ENCODE measurements at places on chromosomes 5 and 9. TPM values are rescaled to one million over a fixed set of nuclear protein-coding genes. Genes with fewer than 3 reads are reported as not detected.

Gene NKD2
- 11.2 TPM for total RNA-seq

Gene ROPN1L
- total RNA-seq, result 0.70 TPM

DNA sequence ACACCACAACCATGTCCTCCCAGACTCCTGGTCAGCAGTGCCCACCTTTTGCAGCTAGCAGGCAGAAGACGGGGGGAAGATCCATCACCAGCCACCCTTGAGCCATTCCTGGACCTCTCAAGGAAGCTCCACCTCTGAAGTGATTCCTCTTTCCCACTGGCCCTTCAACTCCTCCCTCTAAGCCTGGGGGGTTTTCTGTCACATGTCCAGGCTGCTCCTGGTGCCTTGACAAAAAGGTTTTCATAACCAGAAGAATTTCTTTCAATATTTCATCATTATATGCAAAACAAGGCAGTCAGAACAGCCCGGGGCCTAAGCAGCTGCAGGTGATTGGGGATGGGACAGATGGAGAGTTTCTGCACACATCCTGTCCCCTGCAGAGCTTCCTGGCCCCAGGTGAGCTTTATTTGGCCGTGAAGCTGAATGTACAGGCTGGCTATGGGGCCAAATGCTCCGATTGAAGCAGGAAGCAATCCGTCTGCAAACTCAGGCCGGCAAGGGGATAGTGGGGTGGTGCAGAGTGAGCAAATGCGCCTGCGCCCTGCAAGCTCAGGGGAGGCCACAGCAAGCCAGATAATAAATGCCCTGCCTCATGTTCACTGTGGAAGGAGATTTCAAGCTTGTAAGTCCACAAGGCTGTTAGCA is 173.5 kb downstream of the C5orf15 start:
- no peak overlapping the region for H3K27ac ChIP-seq
- H3K36me3 ChIP-seq, result no peaks in the 10 kb centered on the region
- DNase-seq, result peak; percentile 41
- no peaks in the 10 kb centered on the region for H3K27me3 ChIP-seq

DNA sequence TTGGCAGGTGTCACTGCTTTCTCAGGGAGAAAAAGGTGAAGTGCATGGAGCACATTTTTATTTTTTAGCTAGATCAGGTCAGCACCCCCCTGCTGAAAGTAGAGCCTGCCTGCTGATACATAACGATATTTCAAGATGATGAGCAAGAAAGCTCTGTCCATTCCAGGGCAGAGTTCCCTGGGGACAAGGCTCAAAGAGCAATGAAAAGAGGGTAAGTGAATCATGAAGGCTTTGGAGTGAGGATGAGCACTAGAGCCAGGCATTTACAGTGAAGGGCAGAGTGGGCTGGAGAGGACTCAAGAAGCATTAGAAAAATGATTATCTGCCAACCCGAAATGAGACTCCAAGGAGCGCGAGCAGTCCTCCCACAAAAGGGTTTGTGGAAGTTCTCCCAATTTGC is 345.7 kb downstream of the TLE4 start:
- H3K27me3 ChIP-seq, result no peaks in the 10 kb centered on the region
- no peaks in the 10 kb centered on the region for H3K36me3 ChIP-seq
- H3K27ac ChIP-seq, result no peak overlapping the region
- DNase-seq, result no peak

GRCh38 chr9:115192280-115192679 is 74.3 kb upstream of the TNC start:
- H3K4me3 ChIP-seq, result peak overlapping the region; percentile 30
- no peaks in the 10 kb centered on the region for H3K27me3 ChIP-seq
- peaks cover 6% of the 10 kb centered on the region for H3K36me3 ChIP-seq
- peaks cover 3% of the 10 kb centered on the region for H3K4me1 ChIP-seq
- H3K27ac ChIP-seq, result no peak overlapping the region

DNA sequence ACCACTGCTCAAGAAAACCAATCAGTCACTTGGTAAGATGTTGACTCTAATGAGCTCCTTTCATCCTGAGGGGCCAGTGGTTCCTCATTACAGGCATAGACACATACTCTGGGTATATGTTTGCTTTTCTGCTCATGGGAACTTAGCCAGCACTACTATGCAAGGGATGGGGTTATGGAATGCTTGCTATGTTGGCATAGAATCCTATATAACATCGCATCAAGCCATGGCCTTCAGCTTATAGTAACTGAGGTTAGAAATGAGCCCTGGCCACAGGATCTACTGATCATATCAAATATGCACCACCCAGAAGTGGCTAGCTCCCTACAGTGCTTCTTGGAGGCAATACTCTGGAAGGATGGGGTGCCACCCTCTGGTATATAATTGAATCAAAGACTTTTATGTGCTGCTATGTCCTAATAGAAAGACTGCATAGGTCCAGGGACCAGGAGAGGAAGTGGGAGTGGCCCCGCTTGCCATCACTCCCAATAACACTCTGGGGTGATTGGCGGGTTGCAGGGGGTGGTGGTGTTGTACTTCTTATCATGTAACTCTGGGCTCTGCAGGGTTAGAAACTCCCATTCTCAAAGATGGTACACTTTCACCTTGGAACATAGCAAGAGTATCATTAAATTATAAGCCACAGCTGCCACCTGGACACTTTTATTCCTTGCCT is 70.3 kb downstream of the ZNF366 start:
- peaks cover 10% of the 10 kb centered on the region for H3K27me3 ChIP-seq
- H3K4me1 ChIP-seq, result peaks cover 6% of the 10 kb centered on the region
- H3K27ac ChIP-seq, result no peak overlapping the region
- no peak for DNase-seq
- H3K4me3 ChIP-seq, result no peak overlapping the region

- H3K36me3 ChIP-seq, result no peaks in the 10 kb centered on the region
- H3K27ac ChIP-seq, result no peak overlapping the region
- no peaks in the 10 kb centered on the region for H3K4me1 ChIP-seq
- H3K27me3 ChIP-seq, result no peaks in the 10 kb centered on the region
- DNase-seq, result no peak
Observed at GRCh38 chr9:4760122-4760521, 19.1 kb upstream of the AK3 start.

- DNase-seq, result no peak
- H3K4me3 ChIP-seq, result no peak overlapping the region
- no peak overlapping the region for H3K27ac ChIP-seq
Observed at GRCh38 chr5:5103245-5103644, 36.9 kb upstream of the ADAMTS16 start.
